Endothelial cell (in vitro differentiated cells): ENCODE measurements at places on chromosomes 2 and 18.

GRCh38 chr2:65727381-65727780, 295.0 kb upstream of the SPRED2 start:
- no peak for DNase-seq

DNA sequence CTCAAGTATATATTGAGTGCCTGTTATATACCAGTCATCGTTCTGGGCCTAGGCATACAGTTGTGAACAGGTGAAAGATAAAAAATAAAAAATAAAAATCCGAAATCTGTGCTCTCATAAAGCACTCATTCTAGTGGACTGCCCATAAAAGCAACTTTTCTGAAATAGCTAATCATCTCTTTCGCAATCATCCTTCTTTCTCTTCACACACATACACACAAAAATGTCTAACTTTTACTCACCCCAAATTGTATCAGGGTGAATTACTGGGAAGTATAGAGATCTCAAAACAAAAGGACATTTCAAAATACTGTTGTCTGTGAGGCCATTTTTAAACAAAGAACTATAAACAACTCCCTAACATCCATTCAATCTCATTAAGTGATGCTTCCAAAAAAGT, 29.6 kb upstream of the ORC2 start:
- DNase-seq, result no peak

GRCh38 chr2:126880324-126880723, 18.4 kb upstream of the TEX51 start:
- DNase-seq, result no peak

- DNase-seq, result peak; percentile 68
Measured at GRCh38 chr18:37322492-37323035, 243.0 kb downstream of the CELF4 start.

GRCh38 chr18:59729781-59730180, 32.6 kb upstream of the CCBE1 start:
- no peak for DNase-seq

- DNase-seq, result no peak
Measured at GRCh38 chr2:37886745-37887144, 38.3 kb upstream of the RMDN2 start.

DNA sequence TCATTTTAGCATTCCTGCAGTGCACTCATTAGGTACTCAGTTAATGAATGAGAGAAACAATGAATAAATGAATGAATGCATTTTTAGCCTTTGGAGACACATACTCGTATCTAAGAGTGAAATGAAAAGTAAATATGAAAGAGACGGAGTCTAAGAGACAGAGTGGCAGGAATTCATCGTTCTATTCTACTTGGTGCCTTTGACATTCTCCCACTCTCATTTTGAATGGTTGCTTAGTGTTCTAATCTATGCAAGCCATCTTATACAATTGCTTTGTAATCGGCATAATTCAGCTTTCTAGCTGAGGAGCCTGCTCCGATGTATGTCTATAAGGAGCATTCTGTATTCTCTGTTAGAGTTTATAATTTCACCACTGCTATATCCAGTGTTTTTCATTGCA, 554.9 kb downstream of the PLCL1 start:
- no peak for DNase-seq

GRCh38 chr2:100888601-100889000, 68.7 kb downstream of the NPAS2 start:
- DNase-seq, result no peak

GRCh38 chr2:45781464-45781811, 130.0 kb downstream of the PRKCE start:
- no peak for DNase-seq
